ENCODE measurements at places on chromosomes 13 and 19.

GRCh38 chr13:37910790-37911189 is 41.2 kb upstream of the TRPC4 start:
- no peak for DNase-seq

DNA sequence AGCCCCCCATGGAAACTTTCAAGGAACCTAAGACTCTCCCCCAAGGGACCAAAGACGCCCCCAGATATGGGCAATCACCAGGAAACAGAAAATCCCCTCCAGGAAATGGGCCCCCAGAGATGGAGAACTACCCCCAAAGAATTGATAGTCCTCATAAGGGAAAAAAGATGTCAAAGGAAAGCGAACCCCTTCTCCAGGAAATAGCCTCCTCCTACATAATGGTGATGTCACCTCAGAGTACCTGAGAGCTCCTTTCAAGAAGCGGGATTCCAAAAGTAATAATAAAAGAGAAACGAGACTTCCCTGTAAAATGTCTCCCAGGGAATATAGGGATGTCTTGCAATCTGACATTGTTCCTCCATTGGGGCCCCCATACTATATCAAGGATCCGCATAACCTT is 1.1 kb downstream of the CDKN2D start:
- no peak for DNase-seq

- DNase-seq = no peak
Measured at GRCh38 chr19:1813192-1814182, 1.4 kb upstream of the ATP8B3 start.

- DNase-seq = no peak
Measured at GRCh38 chr13:41944229-41944628, 16.7 kb downstream of the VWA8 start.

DNA sequence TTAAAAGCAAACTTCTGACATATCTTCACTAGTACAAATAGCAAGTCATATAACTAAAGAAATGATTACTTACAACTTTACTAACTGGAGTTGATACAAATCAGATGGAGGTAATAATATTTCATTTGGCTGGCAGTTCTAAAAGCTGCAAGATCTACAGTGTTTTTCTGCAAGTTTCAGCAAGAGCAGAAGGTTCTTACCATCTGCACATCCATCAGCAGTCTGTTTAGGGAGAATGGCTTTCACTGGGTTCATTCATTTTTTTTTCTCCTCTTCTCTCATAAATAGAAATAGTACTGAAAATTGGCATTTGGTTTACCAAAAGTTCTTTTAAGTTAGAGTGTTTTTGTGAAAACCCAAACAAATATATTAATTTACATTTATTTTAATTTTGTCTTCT is 3.1 kb upstream of the SHISA2 start:
- no peak for DNase-seq

DNA sequence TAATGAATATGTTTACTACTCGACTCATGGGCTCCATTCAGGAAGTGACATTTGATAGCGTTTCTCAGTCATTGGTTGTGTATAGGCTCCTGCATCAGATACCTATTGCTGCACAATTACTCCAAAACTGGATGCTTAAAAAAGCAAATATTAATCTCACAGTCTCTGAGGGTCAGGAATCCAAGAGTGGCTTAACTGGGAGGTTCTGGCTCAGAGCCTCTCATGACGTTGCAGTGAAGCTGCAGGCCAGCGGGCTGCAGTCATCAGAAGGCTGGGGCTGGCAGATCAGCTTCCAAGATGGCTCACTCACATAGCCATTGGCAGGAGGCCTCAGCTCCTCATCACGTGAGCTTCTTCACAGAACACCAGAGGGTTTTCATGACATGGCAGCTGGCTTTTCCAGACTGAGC is 525.1 kb upstream of the NBEA start:
- DNase-seq = no peak

DNA sequence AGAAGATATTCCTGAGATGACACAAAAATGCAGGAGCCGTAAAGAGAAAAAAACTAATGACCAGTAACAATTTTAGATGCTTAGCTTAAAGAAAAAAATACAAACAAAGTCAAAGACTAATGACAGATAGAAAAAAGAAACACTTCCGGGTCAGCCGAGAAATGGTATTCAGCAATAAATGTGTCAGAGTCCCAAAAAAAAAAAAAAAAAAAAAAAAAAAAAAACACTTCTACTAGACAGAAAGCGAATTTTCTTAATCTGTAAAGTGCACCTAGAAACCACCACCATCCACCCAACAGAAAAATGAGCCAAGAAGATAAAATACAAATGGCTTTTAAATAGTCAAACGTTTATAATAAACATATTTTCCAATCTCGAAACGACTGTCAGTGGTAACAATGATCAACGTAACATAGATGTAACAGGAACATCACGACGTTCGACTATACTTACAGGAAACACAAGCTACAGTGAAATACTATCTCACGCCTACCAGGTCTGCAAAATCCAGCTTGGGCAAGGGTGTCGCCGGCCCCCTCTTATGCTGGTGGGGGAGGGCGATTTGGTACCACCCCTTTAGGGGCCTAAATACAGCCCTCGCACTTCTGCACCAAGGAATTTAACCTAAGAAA is 10.6 kb downstream of the ABHD17A start:
- DNase-seq = no peak

DNA sequence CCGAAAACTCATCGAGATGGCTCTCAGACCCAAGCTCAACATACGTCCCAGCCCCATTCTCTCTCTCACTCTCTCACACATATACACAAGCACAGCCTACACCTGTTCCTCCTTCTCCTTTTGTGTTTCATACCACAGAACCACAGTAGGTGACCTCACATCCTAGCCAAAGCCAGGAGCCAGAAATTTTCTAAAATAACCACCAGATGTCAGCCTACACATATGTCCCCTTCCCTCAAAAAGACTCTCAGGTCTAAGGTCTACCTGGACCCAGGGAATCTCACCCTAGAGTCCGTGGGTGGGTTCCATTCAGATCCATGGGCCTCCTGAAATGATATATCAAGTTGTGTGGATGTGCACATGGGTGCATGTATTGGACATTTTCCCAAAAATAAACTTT is 104.2 kb upstream of the IPO5 start:
- DNase-seq = no peak

- no peak for DNase-seq
Measured at GRCh38 chr13:53074114-53074513, 45.5 kb downstream of the OLFM4 start.

- no peak for DNase-seq
Measured at GRCh38 chr19:35165200-35166058, 10.9 kb downstream of the FXYD5 start.

- DNase-seq = no peak
Measured at GRCh38 chr13:48680756-48681392, 27.1 kb downstream of the CYSLTR2 start.

DNA sequence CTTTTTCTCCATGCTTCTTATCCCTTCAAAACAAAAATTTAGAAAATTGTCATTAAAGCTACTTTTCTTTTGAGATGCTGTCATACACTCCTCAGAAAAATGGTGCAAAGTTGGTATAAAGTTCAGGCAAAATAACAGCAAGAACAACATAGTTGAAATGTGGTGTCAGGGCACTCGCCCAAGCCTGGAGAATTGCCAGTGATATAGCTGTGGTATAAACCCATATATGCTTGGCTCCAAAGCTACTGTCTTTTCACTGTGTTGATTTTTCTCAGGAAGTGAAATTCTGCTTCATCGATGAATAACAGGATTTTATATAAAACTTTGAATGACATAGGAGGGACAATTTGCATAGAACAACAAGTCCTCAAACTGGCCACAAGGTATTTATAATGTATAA is 2532.9 kb downstream of the PCDH9 start:
- no peak for DNase-seq

GRCh38 chr13:48590141-48590901 is 57.4 kb upstream of the RCBTB2 start:
- no peak for DNase-seq

- DNase-seq = no peak
Measured at GRCh38 chr19:54329476-54330165, 9.3 kb downstream of the LILRA4 start.

- DNase-seq = no peak
Measured at GRCh38 chr19:17073869-17074633, 1.2 kb downstream of the HAUS8 start.

GRCh38 chr19:53853707-53854106 is 14.0 kb upstream of the MYADM start:
- peak; percentile 38 for DNase-seq

- DNase-seq = peak; percentile 88
Measured at GRCh38 chr19:35124098-35125060, 8.8 kb downstream of the FXYD3 start.

DNA sequence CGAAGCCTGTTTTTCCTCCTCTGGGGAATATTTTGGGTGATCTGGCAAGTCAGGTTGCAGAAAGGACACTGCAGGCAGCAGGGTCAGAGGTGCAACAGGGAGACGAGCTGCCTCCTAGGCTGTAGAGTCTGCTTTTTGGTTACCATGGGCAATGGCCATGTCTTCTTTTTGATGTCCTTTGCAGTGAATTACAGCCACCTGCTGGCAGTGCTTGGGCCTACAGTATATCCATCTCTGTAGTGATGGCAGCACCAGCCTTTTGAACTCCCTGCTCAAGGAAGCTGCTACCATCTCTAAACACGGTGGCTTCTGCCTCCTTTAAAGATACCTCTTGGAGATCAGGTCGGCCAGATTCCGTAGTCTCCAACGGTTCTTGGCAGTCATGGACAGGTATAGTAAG is 73.9 kb downstream of the WTIP start:
- no peak for DNase-seq

GRCh38 chr19:55044771-55045716 is 7.0 kb upstream of the GP6 start:
- DNase-seq = no peak

GRCh38 chr13:21048901-21049698 is 12.3 kb downstream of the LATS2 start:
- DNase-seq = no peak

GRCh38 chr13:24381541-24382265 is 72.3 kb downstream of the C1QTNF9 start:
- DNase-seq = no peak

- DNase-seq = no peak
Measured at GRCh38 chr19:38413416-38413815, 10.5 kb downstream of the FAM98C start.

DNA sequence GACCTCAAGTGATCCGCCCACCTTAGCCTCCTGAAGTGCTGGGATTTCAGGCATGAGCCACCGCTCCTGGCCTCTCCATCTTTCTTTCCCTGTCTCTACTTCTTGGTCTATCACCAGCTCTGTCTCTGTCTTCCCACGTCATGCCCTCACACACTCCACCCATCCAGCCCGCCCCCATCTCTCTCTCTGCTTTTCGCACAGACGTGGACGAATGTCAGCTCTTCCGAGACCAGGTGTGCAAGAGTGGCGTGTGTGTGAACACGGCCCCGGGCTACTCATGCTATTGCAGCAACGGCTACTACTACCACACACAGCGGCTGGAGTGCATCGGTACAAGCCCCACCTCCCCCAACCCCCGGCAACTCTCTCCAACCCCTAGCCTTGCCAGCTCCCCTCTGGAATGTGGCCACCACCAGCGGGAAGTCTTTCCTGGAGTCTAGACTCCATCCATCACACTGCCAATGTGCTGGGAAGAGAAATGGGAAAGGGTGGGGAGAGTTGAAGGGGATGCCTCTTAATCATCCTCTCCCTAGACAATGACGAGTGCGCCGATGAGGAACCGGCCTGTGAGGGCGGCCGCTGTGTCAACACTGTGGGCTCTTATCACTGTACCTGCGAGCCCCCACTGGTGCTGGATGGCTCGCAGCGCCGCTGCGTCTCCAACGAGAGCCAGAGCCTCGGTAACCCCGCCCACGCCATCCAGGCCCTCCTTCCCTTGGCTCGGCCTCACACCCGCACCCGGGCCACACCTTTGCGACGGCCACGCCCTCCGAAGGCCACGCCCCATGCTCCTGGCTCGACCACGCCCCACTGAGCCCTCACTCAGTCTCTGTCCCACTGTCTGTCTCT is 22.5 kb downstream of the LTBP4 start:
- peak; percentile 35 for DNase-seq

GRCh38 chr13:31805841-31806240 is 66.5 kb downstream of the RXFP2 start:
- DNase-seq = no peak

GRCh38 chr13:110921209-110921608 is 6.3 kb upstream of the ANKRD10 start:
- no peak for DNase-seq

GRCh38 chr19:38425222-38425809 is 703 bp downstream of the RASGRP4 start:
- no peak for DNase-seq

- DNase-seq = no peak
Measured at GRCh38 chr13:72199640-72200039, 332.6 kb upstream of the DACH1 start.

- DNase-seq = no peak
Measured at GRCh38 chr19:2189880-2190279, 26.1 kb downstream of the DOT1L start.

DNA sequence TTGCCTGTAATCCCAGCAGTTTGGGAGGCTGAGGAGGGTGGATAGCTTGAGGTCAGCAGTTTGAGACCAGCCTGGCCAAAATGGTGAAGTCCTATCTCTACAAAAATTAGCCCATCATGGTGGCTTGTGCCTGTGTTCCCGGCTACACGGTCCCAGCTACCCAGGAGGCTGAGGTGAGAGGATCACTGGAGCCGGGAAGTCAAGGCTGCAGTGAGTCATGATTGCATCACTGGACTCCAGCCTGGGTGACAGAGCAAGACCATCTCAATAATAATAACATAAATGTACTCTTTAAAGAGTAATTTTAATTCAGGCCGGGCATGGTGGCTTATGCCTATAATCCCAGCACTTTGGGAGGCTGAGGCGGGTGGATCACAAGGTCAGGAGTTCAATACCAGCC is 38.7 kb downstream of the SKA3 start:
- DNase-seq = no peak

DNA sequence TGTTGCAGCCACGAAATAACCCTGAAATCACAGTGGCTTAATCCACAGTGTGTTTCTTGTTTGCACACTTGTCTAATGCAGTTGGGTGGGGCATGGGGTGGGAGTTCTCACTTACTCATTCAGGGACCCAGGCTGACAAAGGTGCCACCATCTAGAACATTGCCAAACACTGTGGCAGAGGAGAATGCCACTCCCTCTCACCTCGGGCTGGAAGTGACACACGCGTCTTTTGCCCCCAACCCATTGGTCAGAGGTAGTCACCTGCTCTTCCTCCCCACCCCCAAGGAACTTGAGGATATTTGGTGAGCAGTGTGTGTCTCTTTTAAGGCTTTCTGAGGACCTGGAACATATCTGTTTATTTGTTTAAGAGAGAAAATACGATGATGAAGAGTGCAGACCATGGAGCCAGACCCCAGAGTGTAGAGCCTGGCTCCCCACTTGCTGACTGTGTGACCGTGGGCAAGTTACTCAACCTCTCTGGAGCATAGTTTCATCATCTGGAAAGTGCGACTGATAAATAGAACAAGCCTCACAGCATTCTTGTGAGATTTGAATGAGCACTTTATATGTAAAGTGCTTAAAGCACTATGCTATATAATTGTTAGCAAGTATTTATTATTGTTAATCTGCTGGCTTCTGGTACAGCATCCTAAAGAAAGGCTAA is 17.4 kb downstream of the GPR183 start:
- DNase-seq = peak; percentile 93
